Activated CD4-positive, alpha-beta T cell treated with anti-CD3 and anti-CD28 coated beads for 4 hours (primary cell): ENCODE measurements at places on chromosomes 2 and 18.

GRCh38 chr2:120238728-120239487 lies 13.7 kb upstream of the RALB start:
- DNase-seq: no peak

- DNase-seq: peak; percentile 69
These were observed 98.8 kb downstream of the TRABD2A start for GRCh38 chr2:84781942-84782716.

GRCh38 chr2:209834767-209835166 lies 63.1 kb downstream of the UNC80 start:
- no peak for DNase-seq

- DNase-seq: no peak
These were observed 74.2 kb downstream of the MBD2 start for GRCh38 chr18:54150226-54150625.

GRCh38 chr18:25081001-25081400 lies 271.0 kb downstream of the ZNF521 start:
- no peak for DNase-seq
